RKO (cell line): ENCODE measurements at places on chromosomes 13 and 19.
A peak's percentile ranks its signal among the peaks of the same experiment; 100 is the strongest.

DNA sequence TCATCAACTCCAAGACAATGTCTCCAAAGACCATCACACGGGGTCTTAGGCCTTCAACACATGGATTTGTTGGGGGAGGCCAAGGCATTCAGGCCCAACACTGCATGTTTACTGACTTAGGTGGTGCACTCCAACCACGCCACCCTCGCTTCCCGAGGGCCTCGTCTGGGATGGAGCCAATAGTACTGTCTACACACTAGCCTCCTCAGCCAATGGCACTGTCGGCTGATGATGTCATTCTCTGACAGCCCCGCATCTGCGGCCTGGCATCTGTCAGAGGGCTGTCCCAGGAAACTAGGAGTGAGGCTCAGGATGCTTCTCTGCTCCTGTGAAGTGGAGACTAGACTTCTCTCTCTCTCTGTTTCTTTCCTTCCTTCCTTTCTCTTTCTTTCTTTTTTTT, 96.6 kb downstream of the TEX26 start:
- no peak for DNase-seq

DNA sequence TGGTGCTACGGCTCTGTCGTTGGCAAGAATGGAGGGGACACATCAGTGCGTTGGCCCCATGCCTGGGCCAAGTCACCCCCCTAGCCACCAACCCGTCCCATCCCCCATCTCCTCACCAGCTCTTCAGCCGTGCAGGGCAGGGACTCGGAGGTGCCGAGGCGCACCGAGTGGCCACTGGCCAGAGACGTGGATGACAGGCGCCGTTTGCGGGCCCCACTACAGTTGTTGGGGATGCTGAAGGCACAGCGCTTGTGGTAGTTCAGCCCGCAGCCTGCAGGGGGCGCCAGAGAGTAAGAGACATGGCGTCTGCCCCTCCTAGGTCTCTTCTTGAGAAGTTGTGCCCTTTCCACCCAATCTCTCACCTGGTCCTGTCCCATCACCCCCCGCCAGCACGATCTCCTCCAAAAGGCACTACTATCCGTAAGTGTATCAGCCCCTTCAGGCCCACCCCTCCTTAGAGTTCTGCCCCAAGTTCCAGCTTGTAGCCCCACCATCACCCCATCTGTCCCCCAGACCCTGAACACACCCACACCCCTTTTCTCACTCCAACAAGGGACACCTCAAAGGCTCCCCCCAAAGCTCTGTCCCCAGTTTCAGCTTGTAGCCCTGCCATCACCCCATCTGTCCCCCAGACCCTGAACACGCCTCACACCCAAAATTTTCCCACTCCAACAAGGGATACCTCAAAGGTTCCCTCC, 12.4 kb downstream of the PRKD2 start:
- DNase-seq: no peak

- DNase-seq: no peak
Measured at GRCh38 chr19:9149997-9150396, 9.8 kb downstream of the ZNF317 start.

DNA sequence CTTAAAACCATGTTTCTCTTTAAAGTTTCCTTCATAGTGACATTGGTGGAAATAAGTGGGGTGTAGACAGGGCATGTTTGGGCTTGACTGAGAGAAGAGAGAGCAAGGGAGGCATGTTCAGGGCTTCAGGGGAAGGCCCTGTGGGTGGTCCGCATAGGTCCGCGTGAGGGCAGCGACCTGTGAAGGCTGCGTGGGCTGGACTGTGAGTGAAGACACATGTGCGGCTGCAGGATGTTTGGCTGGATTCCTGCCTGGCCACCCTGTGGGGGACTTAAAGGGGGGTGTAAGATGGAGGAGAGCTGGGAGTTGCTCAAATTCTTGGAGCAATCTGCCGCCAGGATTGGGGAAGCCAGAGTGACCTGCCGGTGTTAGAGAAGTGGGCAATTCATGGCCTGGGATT, 23.8 kb upstream of the KLF12 start:
- no peak for DNase-seq

- DNase-seq: no peak
Measured at GRCh38 chr19:310141-310651, 19.0 kb upstream of the PLPP2 start.

DNA sequence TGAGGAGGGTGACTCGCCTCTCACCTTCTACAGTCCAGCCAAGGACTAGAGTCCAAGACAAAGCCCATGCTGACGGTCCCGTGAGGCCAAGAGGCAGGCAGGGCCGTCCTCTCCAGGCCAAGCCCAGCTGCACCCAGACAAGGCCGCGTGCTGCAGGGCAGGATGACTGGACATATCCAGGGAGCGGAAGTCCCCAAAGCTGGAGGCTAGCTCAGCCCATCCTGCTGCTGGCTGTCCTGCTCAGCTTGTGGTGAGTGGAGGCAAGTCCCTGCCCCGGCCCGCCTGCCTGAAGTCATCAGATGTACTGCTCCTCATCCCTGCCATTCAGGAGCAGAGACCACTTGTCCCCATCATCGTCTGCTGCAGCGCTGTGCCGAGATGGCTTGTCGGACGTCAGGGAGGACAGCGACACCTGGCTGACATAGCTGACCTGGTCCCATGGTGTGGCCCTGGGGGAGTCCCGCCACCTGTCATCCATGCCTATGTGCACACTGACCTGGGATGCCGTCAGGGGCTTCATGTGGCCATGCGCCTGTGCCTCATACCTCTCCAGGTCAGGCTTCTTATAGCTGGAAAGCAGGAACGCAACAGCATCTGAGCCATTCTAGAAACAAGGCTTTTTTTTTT, 72.8 kb downstream of the CCDC70 start:
- DNase-seq: no peak

DNA sequence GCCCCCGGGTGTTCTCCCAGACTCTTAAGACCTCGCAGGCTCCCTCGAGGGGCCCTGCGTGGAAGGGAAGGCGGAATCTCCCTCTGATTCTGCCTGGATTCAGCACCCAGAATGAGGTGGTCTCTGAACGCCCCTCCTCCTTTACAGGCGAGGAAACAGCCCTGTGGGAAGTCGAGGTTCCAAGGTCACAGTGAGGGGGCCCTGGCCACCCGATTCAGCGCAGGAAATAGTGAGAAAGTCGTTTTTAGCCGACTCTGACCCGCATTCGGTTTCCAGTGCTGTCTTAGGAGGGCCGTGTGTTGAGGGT, 1.1 kb downstream of the BSG start:
- DNase-seq: no peak

DNA sequence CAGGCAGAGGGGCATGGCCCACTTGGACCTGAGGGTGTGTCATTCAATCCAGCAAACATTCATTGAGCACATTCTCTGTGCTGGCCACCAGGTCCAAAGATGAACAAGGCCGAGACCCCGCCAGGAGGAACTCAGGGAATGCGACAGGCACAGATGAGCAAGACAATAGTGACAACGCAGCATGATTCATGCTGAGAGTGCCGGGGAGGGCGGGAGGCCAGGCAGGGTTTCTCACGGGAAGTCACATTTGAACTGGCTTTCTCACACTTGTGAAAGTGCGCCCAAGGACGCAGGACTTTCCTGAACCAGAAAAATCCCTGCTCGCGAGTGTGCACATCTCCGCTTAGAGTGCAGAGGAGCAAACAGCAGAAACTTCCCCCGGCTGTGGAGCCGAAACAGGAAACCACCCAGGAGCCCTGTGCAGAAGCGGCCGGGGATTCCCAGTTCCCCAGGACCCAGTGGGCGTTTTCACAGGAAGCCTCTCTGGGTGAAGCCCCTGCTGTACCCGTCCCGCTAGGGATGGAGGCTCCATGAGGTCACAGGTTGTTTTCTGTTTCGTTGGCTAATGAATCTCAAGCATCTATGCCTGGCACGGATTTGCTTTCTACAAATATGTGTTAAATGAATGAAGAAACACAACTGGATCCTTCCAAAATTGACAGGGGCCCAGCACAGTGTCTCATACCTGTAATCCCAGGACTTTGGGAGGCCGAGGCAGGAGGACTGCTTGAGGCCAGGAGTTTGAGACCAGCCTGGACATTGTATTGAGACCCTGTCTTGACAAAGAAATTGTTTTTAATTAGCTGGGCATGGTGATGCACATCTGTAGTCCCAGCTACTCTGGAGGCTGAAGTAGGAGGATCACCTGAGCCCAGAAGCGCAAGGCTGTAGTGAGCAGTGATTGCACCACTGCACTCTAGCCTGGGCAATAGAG, 68.4 kb upstream of the TM9SF2 start:
- DNase-seq: peak; percentile 79

- DNase-seq: no peak
Measured at GRCh38 chr13:113179374-113180230, 21.2 kb downstream of the PROZ start.

DNA sequence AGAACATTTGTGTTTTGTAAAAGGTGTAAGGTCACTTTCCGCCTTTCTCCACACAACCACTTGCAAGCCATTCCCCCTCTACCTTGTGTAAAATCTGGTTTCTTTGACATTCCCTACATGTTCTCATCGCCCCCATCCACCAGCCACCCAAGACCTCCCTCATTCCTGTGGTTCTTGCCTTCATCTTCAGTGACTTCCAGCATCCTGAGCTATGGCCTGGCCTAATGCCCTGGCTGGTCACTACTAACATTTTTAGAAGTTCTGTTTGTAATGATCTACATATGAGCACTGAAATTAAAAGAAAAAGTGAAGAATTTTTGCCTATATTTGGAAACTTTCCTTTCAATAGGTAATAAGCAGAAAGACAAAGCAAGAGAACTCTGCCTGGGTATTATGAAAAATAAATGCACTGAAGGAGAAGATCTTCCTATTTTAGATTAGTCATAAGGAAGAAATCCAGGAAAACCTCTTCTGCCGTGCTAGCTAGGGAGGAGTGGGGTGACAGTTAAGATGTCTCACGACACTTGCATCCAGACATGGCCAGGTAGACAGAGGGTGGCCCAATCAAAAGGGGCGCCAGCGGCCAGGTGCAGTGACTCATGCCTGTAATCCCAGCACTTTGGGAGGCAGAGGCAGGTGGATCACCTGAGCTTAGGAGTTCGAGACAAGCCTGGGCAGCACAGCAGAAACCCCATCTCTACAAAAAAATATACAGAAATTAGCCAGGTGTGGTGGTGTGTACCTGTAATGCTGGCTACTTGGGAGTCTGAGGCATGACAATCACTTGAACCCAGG, 28.1 kb upstream of the MPHOSPH8 start:
- no peak for DNase-seq

DNA sequence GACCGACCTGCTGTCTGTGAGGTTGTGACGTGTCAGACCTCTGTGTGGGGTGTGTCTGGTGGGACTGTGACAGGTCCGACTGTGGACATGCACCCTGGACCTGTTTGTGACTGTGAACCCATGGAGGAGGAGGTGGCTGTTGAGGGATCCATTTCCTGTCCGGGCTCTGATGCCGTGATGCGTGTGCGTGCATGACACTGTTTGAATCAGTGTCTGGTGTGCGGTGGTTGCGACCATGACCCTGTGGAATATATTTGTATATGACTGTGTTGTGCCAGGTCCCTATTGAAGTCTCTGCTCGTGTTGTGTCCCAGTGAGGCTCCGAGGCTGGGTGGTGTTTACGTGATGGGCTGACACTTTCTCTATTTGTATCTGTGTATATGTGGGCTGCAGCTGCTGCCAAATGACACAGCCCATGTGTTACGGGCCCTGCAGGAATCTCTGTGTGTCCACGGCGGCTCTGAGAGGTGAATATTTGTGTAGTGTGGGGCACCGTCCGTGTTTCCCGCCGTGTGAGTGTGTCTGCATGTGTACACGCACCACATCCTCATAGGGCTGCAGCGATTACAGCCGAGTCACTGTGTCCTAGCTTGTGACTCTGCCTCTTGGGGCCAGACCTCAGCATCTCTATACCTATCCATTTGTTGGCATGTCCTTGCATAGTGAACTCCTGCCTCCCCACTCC, 18.3 kb downstream of the CCDC97 start:
- DNase-seq: no peak

DNA sequence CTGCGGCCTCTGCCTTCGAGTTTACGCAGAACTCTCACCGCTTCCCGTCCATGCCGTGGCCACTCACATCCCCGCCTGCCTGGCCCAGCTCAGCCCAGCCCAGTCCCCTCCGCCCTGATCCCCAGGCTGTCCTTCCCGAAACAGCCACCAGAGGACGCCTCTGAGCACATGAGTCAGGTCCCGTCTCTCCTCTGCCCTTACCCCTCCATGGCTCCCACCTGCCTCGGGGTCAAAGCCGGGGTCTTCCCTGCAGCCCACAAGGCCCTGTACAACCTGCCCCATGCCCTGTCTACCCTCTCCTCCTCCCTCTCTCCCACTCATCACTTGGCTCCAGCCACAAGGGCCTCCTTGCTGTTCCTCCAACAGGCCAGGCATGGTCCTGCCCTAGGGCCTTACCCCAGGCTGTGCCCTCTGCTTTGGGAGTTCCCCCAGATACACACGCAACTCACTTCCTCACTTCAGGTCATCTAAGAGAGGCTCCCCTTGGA, 8.1 kb upstream of the SEMA6B start:
- DNase-seq: no peak

DNA sequence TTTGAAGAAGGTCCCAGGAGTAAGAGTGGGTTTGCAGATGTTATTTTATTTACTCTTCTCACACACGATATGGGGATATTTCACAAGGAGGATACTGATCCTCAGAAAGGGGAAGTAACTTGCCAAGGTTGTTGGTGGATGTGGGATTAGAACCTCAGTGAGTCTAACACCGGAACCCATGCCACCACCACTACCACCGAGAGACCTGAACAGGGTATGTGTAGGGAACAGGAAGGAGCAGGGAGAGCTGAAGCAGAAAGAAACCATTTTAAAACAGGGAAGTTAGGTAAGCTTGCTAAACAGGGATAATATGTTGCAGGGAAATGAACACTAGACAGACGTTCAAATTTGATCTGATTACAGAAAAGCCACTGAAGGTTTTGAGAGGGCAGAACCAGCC, 11.6 kb upstream of the CEACAM3 start:
- DNase-seq: no peak

DNA sequence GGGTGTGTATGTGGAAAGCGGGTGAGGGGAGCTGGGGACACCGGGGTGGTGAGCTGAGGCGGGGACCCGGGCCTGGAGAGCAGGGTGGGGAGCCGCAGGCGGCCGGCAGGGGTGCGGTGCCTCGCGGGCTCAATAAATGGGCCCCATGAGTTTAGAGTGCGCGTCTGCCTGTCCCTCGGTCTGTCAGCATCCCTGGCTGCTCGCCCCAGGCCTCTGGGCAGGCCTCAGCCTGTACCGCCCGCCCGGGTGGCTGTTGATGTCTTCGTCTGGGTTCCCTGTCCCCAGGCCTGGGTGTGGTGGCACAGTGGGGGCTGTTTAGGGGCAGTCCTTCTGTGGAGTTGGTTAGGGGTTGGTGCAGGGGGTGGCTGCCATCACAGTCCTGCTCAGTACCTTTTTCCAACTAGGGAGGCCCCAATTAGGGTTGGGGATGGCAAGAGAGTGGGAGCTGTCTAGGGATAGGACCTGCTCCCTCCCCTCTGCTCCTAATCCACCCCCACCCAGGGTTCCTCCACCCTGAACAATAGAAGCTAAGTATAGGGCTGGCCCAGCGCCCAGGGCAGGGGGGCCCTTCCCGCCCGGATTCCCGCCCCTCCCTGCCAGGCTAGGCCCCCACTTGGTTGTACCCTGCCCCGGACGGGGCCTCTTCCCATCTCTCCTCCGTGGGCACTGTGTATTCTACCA, 12.2 kb downstream of the CIC start:
- peak; percentile 35 for DNase-seq
